ENCODE measurements at places on chromosomes 12 and 14.

GRCh38 chr12:53259891-53260290 lies 8.2 kb upstream of the ESPL1 start:
- no peak for DNase-seq

- DNase-seq = no peak
These were observed 34.7 kb downstream of the CYP46A1 start for GRCh38 chr14:99718811-99719192.

GRCh38 chr14:85625925-85626585 lies 96.1 kb downstream of the FLRT2 start:
- DNase-seq = no peak

DNA sequence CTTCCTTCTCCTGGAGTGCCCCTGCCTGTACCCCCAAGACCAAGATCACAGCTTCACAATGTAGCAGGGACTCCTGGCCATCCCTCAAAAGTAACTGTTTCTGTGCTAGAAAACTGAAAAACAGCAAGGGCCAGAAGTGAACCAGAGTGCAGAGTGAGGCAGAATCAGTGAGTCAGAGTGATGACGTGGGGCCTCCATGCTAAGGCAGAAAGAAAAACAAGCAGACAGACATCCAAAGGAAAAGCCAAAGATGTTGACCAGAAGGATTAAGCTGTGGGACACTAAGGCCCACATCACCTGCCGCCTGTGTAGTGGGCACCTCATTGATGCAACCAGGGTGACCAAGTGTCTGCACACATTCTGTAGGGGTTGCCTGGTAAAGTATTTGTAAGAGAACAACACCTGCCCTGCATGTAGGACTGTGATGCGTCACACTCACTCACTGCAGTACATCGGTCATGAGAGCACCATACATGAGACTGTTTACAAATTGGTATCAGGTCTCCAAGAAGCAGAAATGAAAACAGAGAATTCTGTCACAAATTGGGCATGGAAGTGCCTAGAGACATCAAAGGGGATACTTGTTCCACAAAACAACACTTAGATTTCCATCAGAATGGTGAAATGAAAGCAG lies 51.2 kb downstream of the ARMH4 start:
- DNase-seq = no peak

DNA sequence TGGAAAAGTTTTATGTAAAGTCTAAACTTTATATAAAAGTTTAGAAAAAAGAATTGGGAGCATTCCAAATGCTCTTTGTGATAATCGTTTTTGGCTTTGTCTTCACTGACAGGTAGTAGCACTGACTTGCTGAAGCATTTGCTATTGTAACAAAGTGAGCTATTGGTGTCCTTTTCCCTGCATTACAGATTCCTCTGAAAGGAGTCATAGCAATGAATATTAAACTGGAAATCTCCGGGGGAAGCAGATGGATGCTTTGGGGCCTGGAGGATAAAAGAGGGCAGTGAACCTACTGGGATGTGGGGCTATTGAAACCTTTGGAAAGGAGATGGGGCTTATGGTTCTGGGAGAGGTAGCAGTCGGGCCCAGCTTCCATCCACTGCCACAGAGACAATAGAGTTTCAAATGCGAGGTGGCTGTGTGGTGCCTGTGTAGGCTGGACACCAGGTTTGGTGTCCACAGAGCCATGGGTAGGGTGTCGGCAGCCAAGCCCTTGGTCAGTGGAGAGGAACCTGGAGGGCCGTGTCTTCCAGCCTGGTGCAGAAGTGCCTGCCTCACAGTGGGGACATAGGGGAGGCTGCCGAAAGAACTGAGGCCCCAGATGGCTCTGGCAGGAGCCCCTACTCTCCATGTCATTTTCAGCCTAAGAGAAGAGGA lies 10.1 kb downstream of the GSG1 start:
- DNase-seq = no peak
